ENCODE measurements at places on chromosomes 4 and X.

- no peak for DNase-seq
Observed at GRCh38 chr4:53508446-53508845, 82.8 kb downstream of the LNX1 start.

DNA sequence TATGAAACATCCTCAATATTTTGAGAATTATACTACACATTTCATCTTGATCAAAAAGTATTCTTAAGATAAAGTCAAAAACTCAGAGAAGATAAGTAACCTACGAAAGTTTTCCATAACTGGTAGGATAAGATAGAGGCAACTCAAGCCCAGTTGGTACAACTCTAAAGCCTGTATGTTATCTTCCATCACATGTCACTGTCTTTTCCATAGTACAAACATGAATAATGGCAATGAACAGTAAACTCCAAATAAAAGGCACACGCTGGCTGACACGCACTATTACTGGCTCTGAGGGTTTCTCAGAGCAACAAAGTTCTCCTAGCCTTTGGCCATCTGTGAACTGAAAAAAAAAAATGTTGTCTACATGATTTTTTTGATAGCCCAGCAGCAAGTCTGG lies 27.2 kb downstream of the LIN54 start:
- DNase-seq = no peak

- DNase-seq = no peak
Observed at GRCh38 chrX:77433001-77433400, 14.2 kb upstream of the FGF16 start.

GRCh38 chr4:177271091-177271490 lies 38.6 kb upstream of the NEIL3 start:
- no peak for DNase-seq

GRCh38 chr4:146123231-146123630 lies 52.3 kb upstream of the LSM6 start:
- DNase-seq = no peak

GRCh38 chr4:155371432-155372043 lies 5.2 kb downstream of the MAP9 start:
- DNase-seq = no peak

Data from NCI-H187 treated with DMSO at 0.1 percent for 48 hours (cell line).